ENCODE measurements at places on chromosomes 2 and 18.

- no peak for DNase-seq
Measured at GRCh38 chr2:235116885-235117492, 165.2 kb downstream of the SH3BP4 start.

- no peak for DNase-seq
Measured at GRCh38 chr2:223997938-223998337, 40.7 kb downstream of the MRPL44 start.

DNA sequence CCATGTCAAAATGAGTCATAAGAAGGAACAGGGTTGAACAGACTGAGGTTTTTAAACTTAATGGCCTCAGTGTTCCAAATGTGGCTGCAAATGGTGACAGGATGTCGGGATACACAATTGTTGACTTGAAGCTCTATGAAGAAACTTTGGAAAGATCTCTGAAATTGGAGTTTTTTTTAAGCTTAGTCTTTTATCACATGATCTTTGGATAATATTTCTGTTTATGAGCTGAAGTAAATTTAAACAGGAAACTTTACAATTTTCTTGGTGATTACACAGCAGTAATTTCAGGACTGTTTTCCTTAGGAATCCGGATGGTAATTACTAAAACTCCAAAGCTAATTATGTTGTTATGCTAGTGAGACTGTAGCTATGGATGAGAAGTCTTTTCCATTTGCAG, 199.1 kb upstream of the NRXN1 start:
- DNase-seq, result no peak

GRCh38 chr2:108787216-108787541, 608 bp downstream of the CCDC138 start:
- DNase-seq, result no peak

DNA sequence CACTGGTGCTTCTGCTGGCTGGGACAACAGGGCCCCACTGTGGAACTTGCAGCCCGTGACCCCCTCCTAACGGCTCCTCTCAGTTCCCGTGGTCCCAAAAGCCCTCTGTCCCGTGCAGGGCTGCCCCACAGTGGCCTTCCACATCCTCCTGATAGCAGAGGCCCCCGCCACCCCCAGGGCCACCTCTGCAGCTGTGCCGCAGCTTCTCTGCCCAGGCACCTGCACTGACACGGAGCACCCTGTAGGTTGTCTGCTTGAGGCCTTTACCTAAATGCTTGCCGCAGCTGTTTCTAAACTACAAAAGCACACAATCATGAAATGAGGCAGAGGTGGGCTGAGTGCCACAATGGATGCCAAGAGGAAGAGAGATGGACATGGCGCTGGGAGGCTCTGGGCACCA, 13.5 kb upstream of the GRHL1 start:
- no peak for DNase-seq

- no peak for DNase-seq
Measured at GRCh38 chr2:207160115-207160514, 5.6 kb downstream of the KLF7 start.

DNA sequence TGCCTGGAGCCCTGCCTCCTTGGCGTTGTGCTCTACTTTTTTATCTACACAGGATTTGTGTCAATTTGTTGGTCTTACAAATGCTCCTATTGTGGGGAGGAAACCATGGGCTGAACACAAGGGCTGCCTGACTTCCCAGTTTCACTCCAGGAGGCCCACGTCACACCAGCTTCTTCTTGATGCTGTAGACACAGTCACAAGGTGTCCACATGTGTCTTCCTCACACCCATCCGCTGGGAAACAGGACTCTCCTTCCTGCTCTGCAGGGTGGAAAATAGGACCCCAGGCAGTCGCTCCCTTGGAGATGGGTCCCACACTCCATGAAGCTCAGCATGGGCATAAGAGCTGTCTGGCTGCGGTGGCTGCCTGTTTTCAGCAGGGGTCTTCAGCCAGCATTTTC, 468.2 kb downstream of the EPHA4 start:
- no peak for DNase-seq

DNA sequence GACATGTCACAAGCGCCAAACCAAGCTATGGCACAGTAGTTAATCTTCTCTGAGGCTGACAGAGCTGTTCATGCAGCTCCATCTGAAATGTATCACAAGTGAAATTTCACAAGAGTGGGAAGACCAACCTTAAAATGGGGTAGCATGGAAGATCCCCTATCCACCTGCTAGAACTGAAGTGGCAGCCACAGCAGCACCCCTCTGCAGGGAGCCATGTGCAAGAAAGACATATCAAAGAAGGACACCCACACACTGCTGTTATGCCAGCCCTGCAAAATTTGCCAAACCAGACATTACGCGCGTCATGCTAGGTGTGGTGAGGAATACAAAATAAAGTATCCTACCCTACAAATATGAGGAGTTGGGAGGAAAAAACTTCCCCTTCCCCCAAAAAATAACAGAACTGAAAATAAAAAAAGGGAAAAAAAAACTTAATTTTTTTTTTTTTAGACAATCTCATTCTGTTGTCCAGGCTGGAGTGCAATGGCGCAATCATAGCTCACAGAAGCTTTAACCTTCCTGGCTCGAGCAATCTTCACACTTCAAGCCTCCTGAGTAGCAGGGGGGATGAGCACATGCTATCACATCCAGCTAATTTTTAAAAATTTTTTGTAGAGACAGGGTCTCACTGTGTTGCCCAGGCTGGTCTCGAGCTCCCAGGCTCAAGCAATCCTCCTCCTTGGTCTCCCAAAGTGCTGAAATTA, 76.2 kb downstream of the STK39 start:
- DNase-seq, result no peak

- no peak for DNase-seq
Measured at GRCh38 chr2:117794668-117795067, 19.8 kb upstream of the DDX18 start.

- no peak for DNase-seq
Measured at GRCh38 chr2:233209533-233210171, 41.8 kb upstream of the ATG16L1 start.

GRCh38 chr2:85396531-85397470, 13.4 kb downstream of the CAPG start:
- no peak for DNase-seq

DNA sequence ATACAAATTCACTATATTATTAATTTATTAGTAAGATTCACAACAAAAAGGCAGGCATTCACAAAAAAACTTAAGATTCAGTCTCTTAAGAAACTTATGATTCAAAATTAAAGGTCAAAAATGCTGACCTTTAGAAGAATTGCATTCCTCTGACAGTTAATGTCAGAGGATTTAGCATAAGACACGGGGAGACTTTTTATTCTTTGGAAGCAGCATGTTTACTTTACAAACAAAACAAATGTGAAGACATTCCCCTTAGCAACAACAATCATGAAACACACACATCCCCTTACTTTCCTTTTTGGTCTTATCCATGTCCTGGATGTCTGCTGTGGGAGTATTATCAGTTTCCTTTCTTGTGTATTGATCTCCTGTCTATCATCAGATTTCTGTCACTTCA, 117.1 kb downstream of the RAD51AP2 start:
- DNase-seq, result no peak

- DNase-seq, result no peak
Measured at GRCh38 chr18:32200766-32201165, 10.9 kb downstream of the MEP1B start.

DNA sequence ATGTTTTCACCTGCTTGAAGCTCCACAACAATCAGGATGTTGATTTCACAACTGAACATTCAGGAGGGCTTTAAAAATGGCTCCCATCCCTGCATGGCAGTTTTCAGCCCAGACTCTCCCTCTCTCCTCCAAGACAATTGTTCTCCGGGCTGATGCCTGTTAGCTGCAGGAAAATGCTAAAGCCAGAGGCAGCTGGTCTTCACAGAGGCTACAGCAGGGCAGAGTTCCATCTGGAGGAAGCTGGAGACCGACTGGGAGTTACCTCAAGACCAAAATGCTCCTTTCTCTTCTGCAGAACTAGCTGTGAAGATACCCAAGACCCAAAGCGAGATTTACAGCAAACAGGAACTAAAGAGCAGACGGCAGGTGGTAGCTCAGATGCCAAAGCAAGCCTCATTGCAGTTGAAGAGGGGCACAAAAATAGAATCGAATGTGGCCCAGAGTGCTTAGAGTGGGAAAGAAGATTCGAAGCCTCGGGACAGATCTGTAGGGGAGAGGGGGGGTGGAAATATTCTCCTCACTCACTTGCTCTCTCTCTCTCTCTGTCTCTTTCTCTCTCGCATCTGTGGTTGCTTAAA, 423.6 kb downstream of the ZNF521 start:
- no peak for DNase-seq

- DNase-seq, result no peak
Measured at GRCh38 chr2:184004948-184005672, 593.2 kb upstream of the ZNF804A start.

GRCh38 chr2:236862526-236862925, 223.2 kb upstream of the COPS8 start:
- no peak for DNase-seq

- no peak for DNase-seq
Measured at GRCh38 chr2:170088776-170089175, 89.2 kb upstream of the MYO3B start.

- DNase-seq, result no peak
Measured at GRCh38 chr2:31268344-31268743, 34.4 kb downstream of the EHD3 start.

GRCh38 chr2:103002954-103003353, 241.1 kb downstream of the TMEM182 start:
- DNase-seq, result no peak

DNA sequence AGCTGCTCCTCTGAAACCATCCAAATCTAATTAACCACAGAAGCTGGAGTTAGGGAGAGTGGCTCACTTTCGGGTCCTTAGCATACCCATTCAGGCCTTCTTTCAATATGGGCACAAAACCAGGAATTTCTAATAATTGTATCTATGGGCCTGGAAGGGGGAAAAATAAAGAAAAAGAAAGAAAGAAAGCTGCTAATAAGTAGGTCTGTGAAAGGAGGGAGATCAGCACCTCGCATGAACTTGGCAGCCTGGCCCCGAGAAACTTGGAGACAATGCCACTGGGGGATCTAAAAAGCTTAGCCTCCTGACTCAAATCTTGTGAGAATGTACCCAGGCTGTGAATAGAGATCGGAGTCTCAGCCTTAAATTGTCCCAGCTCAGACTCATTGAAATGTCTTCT, 252.1 kb upstream of the SLC14A2 start:
- DNase-seq, result no peak

- DNase-seq, result no peak
Measured at GRCh38 chr2:174020926-174021662, 55.9 kb upstream of the SP3 start.

DNA sequence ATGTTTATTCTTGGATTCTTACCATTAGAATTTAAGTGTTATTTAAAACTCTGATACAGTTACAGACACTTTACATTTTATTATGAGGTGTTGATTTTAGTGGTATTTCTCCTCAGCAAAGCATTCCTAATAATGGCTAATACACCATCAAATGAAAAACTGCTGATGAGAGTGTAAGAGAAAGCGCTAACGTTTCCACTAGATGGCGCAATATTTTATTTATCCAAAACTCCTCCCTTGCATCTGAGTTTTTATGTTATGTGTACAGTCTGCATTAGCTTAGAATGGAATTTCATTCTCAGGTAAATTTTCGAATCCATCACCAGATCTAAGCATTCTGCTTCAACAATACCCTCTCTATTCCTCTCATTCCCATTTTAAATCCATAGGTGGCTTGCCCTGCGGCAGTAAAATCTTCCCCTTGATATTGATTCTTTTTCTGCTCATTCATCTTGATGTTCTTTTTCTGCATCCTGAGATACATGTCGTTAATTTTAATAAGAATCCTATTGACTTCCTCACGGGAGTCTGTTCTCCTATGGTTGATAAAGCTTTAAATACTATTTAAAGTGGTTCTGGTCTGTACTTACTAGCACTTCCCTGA, 53.9 kb downstream of the PRKRA start:
- no peak for DNase-seq

GRCh38 chr2:111095434-111095833, 25.3 kb upstream of the BCL2L11 start:
- DNase-seq, result no peak

DNA sequence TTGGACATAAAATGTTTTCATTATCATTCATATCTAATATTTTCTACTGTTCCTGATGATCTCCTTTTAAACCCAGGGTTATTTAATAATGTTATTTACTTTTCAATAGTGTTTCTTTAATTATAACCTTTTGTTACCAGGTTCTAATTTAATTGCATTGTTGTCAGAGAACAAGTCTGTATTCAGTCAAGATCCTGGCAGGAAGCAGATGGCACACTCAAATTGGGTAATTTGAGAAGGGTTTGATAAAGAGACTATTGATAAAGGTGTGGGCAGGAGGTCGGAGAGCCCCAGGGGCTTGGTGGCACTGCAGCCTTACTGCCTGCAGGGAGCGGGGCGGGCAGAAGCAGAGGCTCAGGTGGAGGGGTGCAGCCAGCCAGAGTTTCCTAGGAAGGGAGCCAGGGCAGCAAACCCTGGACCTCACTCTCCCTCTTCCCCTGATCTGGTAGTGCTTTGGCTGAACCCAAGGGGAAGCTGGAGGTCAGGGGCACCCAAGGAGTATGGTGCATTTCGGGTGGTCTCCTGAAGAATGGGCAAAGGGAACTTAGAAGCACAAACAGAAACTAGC, 2.3 kb upstream of the KIF1A start:
- DNase-seq, result no peak

DNA sequence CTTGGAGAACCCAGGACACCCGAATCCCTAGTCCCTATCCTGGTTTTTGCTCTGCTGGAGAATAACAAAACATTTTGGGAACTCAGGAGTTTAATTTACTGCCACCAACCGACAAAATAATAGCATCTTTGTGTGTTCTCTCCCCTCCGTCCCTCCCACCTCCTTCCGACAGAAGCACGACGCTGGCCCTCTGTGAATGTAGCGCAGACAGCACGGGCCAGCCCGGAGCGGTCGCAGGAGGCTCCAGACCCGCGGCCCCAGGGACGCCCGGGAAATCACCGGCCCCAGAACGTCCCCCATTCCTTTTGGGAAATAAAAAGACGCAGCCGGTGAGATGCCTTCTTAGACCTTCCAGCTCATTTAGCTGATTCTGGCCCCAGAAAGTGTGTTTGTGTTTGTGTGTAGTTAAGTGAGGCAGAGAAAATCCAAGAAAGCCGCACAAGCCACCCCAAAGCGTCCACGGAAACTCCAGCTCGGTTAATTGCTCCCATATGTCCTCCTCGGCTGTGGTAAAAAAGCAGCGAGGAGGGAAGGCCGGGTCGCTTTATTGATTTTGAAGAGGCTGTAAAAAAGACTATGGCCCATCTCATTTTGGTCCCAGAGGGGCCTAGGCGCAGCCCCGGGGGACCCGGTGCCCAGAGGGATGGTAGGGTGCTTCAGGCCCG, 577 bp upstream of the TANC1 start:
- DNase-seq, result no peak

GRCh38 chr2:28119631-28120030, 229.1 kb downstream of the BABAM2 start:
- DNase-seq, result no peak

DNA sequence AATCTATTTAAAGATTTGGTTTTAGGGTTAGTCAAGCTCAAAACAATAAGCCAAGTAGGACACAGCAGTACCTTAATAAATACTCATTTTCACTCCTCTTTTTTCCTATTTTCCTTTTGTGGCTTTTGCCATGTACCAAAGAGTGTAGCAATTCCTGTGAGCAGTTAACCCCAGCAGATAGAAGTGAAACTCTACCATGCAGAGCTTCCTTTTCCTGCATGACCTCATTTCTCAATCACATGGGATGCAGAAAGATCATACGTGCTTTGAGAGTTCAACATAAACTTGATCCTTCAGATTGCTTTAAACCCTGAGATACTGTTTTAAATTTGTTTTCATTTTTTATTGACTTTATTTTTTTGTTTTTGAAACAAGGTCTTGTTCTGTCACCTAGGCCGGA, 99.1 kb upstream of the ARHGAP15 start:
- no peak for DNase-seq

Measured in stimulated activated CD4-positive, alpha-beta T cell treated with anti-CD3 and anti-CD28 coated beads, Interleukin-2, amount 100 ng/mL, for 48 hours (primary cell).